ENCODE measurements at places on chromosomes 6 and 20.

DNA sequence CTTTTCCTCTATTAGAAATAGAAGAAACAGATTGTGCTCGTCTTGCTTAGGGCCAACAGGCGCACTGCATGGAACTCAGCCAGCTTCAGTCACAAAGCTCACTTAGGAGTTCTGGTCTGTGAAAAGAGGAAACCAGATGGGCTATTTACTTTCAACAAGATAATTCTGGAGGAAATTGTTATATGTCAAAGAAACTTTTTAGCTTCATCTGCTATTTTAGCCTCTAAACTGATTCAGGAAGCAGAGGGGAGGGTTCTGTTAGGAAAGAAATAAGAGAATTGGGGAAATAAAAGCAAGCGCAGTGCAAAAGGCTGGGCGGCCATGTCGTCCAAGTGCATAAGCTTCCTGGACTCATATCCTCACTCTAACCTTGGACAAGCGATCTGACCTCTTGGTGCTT is 21.3 kb downstream of the PRKN start:
- no peak for DNase-seq

DNA sequence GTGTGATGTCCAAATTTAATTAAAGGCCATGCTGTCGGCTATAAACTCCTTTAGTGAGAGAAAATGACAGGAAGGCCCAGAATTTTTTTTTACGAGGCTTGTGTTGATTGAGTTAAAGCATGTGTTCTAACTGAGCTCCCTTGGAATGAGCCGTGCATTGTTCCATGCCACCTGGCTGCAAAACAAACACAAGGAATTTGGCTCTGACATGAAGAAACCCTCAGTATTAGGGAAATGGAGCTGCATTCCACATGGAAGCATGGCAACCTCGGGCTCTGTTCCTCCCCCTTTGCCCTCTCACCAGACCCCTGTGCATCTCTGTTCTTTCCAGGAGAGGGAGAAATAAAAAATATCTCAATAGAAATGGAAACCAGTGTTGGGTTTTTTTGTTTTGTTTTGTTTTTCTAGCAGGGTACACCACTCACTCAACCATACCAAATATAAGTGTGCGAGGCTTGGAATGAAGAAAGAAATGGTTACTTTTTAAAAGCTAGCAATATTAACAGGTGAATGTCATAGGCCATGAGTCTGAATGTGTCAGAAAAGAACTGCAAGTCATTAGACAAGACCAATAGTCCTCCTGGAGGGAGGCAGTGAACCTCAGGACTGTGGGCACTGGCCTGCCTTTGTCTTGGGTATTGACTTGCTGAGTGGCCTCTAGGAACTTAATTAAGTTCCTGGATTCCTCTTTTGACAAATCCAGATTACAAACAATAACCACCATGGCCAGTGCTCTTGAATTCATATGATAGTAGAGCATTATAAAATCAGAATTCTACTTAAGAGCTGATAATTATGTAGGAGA is 935.1 kb downstream of the KIF16B start:
- DNase-seq = no peak

DNA sequence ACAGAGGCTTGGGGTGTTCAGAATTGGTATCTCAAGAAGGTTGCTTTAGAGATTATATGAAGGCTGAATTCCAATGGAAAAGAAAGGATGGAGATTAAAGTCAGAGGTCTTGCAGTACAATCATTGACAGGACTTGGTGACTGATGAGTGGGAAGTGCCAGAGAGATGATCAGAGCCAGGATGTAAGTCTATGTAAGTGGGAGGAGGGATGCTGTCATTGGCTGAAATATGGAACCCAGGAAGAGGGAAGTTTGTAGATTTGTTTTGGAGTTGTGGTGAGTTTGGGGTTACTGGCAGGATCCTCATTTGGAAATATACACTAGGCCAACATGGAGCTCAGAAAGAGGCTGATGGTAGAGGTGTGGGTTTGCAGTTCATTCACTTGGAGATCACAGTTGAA is 23.8 kb upstream of the TNFAIP3 start:
- DNase-seq = no peak

DNA sequence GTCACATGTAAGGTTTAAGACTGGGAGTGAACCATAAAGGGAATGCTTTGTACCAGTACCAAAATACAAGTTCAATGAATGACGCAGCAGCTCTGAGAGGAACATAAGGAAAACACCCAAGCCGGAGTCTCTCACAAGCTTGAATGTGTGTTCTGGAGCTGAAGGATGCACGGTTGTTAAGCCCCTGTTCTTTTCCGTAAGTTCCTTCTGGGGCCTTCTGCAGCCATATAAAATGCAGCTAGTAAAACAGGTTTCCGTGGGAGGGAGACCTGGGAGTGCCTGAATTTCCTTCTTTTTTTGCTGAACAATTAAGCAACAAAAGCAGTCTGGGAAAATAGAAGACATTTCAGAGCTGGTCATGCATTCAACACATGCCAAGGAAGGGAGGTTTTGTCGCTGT is 73.2 kb upstream of the JAG1 start:
- DNase-seq = no peak

GRCh38 chr20:63834491-63834880 is 3.4 kb upstream of the ZBTB46 start:
- no peak for DNase-seq

GRCh38 chr6:45850378-45851033 is 165.2 kb downstream of the CLIC5 start:
- DNase-seq = no peak

GRCh38 chr20:3723284-3723683 is 9.2 kb upstream of the HSPA12B start:
- DNase-seq = no peak

DNA sequence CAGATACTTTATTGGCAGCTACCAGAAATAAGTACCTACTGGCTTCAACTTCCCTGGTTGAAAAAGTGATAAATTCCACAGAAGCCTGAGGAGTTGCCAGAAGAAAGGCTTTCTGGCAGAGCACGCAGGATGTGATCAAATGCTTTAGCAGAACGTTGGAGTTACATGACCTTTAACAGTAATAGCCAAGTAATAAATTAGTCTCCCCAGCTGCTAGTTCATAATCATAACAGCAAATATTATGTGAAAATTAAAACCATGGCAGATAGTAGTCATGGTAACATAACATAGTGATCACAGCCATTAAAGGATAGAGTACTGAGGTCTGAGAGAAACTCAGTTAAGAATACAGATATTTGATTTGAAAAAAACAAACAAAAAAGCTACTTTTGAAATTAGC is 567.7 kb downstream of the ADGRB3 start:
- no peak for DNase-seq

- peak; percentile 69 for DNase-seq
Measured at GRCh38 chr6:39166189-39166911, 51.4 kb upstream of the SAYSD1 start.

GRCh38 chr6:42118162-42119001 is 24.0 kb downstream of the C6orf132 start:
- peak; percentile 55 for DNase-seq

GRCh38 chr6:38067263-38067980 is 247.9 kb downstream of the ZFAND3 start:
- DNase-seq = no peak

Data from HuH-7.5 (cell line).